Hepatic stellate cell (primary cell): ENCODE measurements at places on chromosomes 1 and 21.

DNA sequence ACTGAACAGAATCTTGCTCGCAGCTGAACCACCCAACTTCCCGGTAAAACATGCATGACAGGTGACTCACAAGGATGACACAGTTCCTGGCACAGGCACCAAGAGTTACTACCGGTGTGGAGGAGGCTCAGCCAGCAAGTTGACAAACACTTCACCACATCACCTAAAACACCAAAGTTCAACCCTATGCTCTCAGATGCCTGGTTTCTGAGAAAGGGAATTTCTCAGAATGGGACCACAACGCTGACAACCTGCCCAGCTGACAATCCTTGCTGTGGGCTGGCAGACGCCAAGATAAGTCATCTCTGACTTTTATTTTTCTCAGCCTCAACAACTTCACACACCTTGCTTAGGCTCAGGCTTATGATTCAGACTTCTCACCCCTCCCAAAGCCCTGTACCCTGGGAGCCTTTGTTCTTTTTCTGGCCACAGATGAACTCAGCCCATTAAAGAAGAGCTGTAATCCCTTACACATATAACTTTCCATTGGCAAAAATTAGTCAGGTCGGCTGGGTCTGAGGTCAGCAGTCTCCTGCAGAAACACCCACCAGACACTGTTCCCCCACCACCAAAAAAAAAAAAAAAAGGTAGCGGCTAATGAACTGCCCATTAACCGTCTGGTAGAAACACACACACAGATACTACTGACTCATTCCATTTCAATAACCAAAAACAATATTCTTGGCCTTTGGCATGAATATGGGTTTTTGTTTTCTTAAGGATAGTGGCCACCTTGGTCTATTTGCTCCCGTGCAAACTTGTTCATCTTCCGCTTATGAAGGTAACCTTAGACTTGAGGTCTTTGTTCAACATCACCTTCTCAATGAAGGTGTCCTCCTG, 10.8 kb upstream of the TIAM1 start:
- DNase-seq: no peak

DNA sequence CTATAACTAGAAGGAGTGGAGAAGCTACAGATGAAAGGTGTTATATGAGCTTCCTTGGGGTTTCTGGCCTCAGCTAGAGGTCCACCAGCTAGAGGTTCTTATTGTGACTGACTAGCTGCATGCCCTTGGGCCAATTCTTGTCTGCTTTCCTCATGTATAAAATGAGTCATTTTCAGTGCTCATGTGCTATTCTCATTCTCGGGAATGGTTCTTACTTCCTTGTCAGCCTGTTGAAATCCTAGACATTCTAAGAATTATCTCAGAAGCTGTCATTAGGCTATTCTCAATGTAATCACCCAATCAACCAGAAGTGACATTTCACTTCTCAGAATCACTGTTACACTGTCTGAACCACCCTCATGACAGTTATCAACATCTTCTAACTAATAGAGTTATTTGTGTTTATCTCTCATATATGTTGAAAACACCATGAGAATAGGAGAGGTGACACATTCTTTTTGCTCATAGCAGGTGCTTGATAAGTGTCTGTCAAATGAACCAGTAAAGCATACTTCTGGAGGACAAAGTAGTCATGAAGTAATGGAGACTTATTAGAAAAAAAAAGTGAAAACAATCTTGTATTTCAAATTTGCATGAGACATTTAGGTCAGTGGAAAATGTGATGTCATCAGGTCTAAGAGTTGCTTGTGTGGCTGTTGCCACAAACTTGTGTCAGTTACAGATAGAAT, 122.8 kb upstream of the IVNS1ABP start:
- DNase-seq: no peak

GRCh38 chr21:26144031-26144430, 26.5 kb downstream of the APP start:
- no peak for DNase-seq

GRCh38 chr1:7953850-7954609, 7.5 kb upstream of the PARK7 start:
- DNase-seq: peak; percentile 83

GRCh38 chr1:3017440-3018050, 3.7 kb upstream of the ACTRT2 start:
- no peak for DNase-seq

GRCh38 chr1:162631546-162632191, 595 bp upstream of the DDR2 start:
- DNase-seq: no peak

GRCh38 chr1:22131875-22132486, 10.9 kb downstream of the WNT4 start:
- DNase-seq: peak; percentile 46
